ENCODE measurements at places on chromosomes 11 and 22. TPM values are rescaled to one million over a fixed set of nuclear protein-coding genes. Genes with fewer than 3 reads are reported as not detected.

Gene OR52E2
- not detected for polyA plus RNA-seq

Gene OR4C3
- not detected for polyA plus RNA-seq

Gene TMPRSS6
- 0.07 TPM for polyA plus RNA-seq

Gene APOL1
- 0.11 TPM for polyA plus RNA-seq

Gene BET1L
- 22.8 TPM for polyA plus RNA-seq

DNA sequence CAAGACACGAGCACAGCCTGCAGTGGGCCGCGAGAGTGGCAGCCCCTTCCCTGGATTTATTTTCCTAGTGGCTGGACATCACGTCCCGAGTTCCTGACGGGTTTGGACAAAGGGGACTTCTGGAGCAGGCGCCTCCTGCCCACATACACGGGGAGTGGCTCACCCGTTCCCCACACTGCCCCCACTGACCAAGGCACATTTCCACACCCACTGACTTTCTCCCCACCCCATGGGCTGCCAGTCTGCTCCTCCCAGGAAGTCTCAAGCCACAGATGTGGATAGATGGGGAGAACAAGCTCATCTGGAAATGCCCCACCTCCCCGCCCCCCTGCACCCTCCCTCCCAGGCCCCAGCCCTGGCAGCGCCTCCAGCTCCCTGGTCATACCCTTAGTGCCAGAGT lies 34.0 kb upstream of the FADD start:
- DNase-seq = no peak

GRCh38 chr11:41146326-41146725 lies 313.1 kb downstream of the LRRC4C start:
- DNase-seq = no peak

- no peak for DNase-seq
Observed at GRCh38 chr22:49586873-49587272, 240.8 kb downstream of the BRD1 start.

DNA sequence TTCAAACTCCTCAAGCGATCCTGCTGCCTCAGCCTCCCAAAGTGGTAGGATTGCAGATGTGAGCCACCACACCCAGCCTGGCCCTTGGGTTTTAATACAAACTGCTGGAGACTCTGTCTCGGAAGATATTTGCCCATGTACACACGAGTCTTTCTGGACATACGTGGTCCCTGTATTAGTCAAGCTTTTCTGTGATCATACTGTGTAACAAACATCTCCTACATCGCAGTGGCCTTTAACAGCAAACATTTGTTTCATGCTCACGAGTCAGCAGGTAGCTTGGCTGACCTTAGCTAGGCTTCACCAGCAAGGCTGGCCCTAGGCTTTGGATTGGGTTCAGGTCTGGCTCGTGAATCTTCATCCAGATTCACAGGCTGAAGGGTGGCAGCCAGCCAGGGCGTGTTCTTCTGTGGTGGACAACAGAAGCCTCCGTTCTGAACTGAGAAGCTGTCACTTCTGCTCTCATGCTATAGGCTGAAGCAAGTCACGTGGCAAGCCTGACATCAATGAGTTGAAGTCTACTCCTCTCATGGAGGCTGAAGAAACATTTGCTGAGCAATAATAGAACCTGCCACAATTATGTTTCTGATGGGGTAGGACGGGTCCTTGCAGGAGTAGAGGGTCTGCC lies 8.8 kb downstream of the KIAA1671 start:
- DNase-seq = no peak

DNA sequence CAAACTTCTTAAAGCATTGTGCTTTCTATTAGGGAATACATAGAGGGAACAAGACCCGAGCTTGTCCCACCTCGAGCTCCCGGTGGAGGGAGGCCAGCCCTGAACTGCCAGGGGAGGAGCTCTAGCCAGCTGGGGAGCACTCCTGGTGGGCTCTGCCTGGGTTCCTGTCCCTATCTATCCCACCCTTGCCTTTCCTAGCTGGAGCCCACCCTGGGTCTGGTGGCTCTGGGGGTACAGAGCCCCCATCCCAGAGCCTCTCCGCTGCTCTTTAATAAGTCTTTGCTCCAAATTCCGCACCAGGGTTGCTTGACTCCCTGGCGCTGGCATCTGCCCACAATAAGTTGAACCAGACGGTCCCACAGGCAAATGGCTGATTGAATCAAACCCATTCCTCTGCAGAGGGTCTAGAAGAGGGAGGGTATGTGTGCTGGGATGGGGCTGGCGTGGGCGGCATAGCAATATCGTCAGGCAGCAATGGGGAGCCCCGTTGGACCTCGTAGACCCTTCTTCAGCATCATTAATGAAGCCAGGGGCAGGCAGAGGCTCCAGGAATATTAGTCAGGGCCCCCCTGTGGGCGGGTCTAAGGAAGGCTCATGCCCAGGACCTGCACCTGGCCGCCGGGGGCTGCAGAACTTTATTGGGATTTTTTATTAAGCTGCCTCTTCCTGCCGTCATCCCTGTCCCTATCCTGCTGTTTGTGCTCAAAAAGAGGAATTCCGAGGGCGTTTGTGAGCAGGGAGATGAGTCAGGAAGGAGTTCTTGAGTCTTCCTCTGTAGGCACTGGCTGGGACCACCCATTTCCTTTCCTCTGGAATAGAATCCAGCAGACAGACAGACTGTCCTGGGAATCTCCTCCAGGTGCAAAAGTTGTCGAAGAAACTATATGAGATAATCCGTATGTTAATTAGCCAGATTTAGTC lies 38.5 kb upstream of the RIC3 start:
- DNase-seq = no peak

GRCh38 chr22:23691748-23692423 lies 1.1 kb downstream of the RGL4 start:
- DNase-seq = no peak

GRCh38 chr11:33383075-33383919 lies 126.1 kb downstream of the HIPK3 start:
- no peak for DNase-seq

DNA sequence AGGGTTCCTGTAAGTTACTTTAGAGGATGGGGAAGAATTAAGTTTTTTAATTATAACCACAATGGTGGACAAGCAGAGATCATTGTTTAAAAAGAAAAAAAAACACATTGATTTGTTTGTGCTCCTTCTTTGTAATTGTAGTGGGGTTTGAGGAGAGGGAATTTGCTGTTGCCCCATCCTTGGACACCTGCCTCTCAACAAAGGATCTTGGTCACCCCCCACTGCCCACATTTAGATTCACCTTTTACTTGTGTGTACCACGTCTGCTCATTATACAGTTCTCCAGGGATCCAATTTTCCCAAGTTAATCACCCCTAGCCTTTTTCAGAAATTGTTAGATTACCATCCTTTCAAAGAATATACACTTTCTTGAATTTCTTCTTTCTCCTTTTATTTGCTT lies 53.0 kb downstream of the DNAJC24 start:
- DNase-seq = no peak

GRCh38 chr22:41862160-41862529 lies 29.2 kb downstream of the SREBF2 start:
- DNase-seq = no peak

- peak; percentile 55 for DNase-seq
Observed at GRCh38 chr11:33177676-33178336, 16.5 kb upstream of the CSTF3 start.

- no peak for DNase-seq
Observed at GRCh38 chr22:29044657-29045176, 16.9 kb downstream of the C22orf31 start.

Measured in GM23338 (cell line).